Smooth muscle cell of bladder (primary cell): ENCODE measurements at places on chromosomes 3 and 15. TPM values are rescaled to one million over a fixed set of nuclear protein-coding genes. Genes with fewer than 3 reads are reported as not detected.

FBXO40 gene
- not detected in 2 replicates for total RNA-seq

TM4SF18 gene
- under 0.01 and 0.92 TPM in 2 replicates for total RNA-seq

NR1I2 gene
- total RNA-seq: not detected in 2 replicates

CCDC54 gene
- not detected in 2 replicates for total RNA-seq

C2CD4B gene
- 0.28 TPM in 1 of 2 replicates, not detected in the other for total RNA-seq

RTP3 gene
- total RNA-seq: not detected in 2 replicates

SYNPR gene
- total RNA-seq: not detected in 2 replicates

CIDEC gene
- 0.14 and 0.18 TPM in 2 replicates for total RNA-seq

TMEM108 gene
- total RNA-seq: not detected in 2 replicates

RETNLB gene
- total RNA-seq: not detected in 2 replicates

TMEM40 gene
- not detected in 2 replicates for total RNA-seq

ITPKA gene
- 0.92 and 1.4 TPM in 2 replicates for total RNA-seq

SLC9C1 gene
- 0.14 and 0.18 TPM in 2 replicates for total RNA-seq

PRR23B gene
- total RNA-seq: not detected in 2 replicates

GABRA5 gene
- 0.09 and 0.14 TPM in 2 replicates for total RNA-seq

IGDCC3 gene
- not detected in 2 replicates for total RNA-seq

CACNA2D2 gene
- 0.09 TPM in 1 of 2 replicates, not detected in the other for total RNA-seq

MKRN2OS gene
- not detected in 2 replicates for total RNA-seq

ADGRG7 gene
- total RNA-seq: not detected in 2 replicates

SLC28A1 gene
- not detected in 2 replicates for total RNA-seq

C15orf62 gene
- not detected in 2 replicates for total RNA-seq

PIERCE2 gene
- 1.7 and 1.8 TPM in 2 replicates for total RNA-seq

DUOXA2 gene
- total RNA-seq: not detected in 2 replicates

TYRO3 gene
- 4.0 and 4.3 TPM in 2 replicates for total RNA-seq

GOLGA6D gene
- not detected in 2 replicates for total RNA-seq

ST8SIA2 gene
- not detected in 2 replicates for total RNA-seq

UROC1 gene
- total RNA-seq: not detected in 2 replicates

SLC6A20 gene
- total RNA-seq: not detected in 2 replicates

TLR9 gene
- under 0.01 TPM in 1 of 2 replicates, not detected in the other for total RNA-seq

DENND6A gene
- total RNA-seq: 11.7 and 12.4 TPM in 2 replicates

MRAS gene
- total RNA-seq: 37.0 and 67.5 TPM in 2 replicates

ALDH1A3 gene
- total RNA-seq: 51.5 and 143 TPM in 2 replicates

SEMA3F gene
- 0.14 and 0.92 TPM in 2 replicates for total RNA-seq

MED12L gene
- total RNA-seq: 0.14 and 0.28 TPM in 2 replicates

PARL gene
- total RNA-seq: 40.9 and 42.2 TPM in 2 replicates

CATSPER2 gene
- total RNA-seq: 0.37 and 0.43 TPM in 2 replicates

USP50 gene
- total RNA-seq: 0.28 and 0.43 TPM in 2 replicates

FAM81A gene
- total RNA-seq: under 0.01 and 0.18 TPM in 2 replicates

SUMF1 gene
- 49.1 and 65.2 TPM in 2 replicates for total RNA-seq

CFAP44 gene
- 3.8 and 5.4 TPM in 2 replicates for total RNA-seq

CILP gene
- total RNA-seq: 0.28 and 0.65 TPM in 2 replicates

ALDH1A2 gene
- 0.55 and 1.7 TPM in 2 replicates for total RNA-seq

SEMA3G gene
- total RNA-seq: under 0.01 TPM in 2 replicates

DZIP1L gene
- total RNA-seq: 21.2 and 29.4 TPM in 2 replicates

SLC35A5 gene
- total RNA-seq: 19.6 and 24.7 TPM in 2 replicates

RTP1 gene
- not detected in 2 replicates for total RNA-seq
